T-helper 17 cell (primary cell): ENCODE measurements at places on chromosomes 13 and 19.

DNA sequence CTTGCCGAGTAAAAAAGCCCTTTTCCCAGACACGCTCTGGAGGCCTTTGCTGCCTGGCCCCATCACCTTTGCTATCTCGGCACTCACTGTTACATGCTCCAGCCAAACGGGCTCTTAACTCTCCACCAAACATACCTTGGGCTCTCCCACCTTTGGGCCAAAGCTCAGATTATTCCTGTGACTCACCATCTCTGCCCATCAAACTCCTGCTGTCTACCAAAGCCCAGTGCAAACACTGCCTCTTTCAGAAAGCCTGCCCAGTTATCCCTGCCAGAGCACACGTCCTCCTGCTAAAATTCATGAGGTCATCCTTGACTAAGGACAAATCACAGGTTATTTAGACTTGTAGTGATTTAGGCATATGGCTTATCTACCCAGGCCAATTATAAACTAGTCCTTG is 48.1 kb upstream of the SERPINE3 start:
- peaks cover 5% of the 10 kb centered on the region for H3K36me3 ChIP-seq
- peak overlapping the region; percentile 22 for H3K27ac ChIP-seq
- peaks cover 22% of the 10 kb centered on the region for H3K27me3 ChIP-seq
- no peak for DNase-seq
- no peak overlapping the region for H3K4me3 ChIP-seq

GRCh38 chr19:45040059-45040771 is 1.4 kb downstream of the CLASRP start:
- peak overlapping the region; percentile 97 for H3K27ac ChIP-seq
- peaks cover 33% of the 10 kb centered on the region for H3K4me1 ChIP-seq
- H3K4me3 ChIP-seq, result peak overlapping the region; percentile 100
- no peaks in the 10 kb centered on the region for H3K27me3 ChIP-seq

DNA sequence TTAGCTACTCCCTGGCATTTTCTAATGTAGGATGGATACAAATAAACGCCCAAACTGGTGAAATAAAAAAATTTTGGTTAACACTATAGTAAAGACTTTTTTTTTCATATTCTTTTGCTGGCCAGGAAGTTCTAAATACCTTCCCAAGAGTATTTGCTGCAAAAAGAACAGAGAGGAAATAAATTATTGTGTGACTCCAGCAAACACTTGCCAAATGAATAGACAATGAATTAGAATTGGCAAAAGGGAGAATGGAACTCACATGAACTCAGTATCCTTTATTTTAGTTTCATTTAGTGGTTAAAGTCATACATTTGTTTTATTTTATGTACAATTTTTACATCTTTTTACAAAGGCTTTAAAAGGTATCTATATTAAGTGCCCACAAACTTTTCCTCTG is 58.1 kb downstream of the LACC1 start:
- no peak overlapping the region for H3K4me3 ChIP-seq
- H3K27me3 ChIP-seq, result peaks cover 28% of the 10 kb centered on the region
- H3K36me3 ChIP-seq, result no peaks in the 10 kb centered on the region

DNA sequence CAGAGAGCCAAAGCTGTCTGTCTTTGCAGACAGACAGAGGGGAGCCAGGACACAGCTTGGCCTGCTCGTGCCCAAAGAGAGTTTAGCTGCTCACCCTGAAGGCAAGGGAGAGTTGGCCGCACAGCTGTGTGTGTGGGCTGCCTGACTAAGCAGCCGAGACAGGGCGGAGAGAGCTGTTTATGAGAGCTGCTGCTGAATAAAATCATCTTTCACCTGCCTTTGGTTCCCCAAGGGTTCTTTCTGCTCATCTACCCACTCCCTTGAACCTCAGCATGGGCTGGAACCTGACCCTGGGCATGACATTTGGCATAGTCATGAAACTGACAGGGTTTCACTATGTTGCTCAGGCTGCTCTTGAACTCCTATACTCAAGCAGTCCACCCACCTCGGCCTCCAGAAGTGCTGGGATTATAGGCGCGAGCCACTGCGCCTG is 98.2 kb downstream of the RBM26 start:
- H3K36me3 ChIP-seq, result no peaks in the 10 kb centered on the region
- no peaks in the 10 kb centered on the region for H3K4me1 ChIP-seq
- H3K27me3 ChIP-seq, result peaks cover 6% of the 10 kb centered on the region
- no peak for DNase-seq
- no peak overlapping the region for H3K4me3 ChIP-seq

DNA sequence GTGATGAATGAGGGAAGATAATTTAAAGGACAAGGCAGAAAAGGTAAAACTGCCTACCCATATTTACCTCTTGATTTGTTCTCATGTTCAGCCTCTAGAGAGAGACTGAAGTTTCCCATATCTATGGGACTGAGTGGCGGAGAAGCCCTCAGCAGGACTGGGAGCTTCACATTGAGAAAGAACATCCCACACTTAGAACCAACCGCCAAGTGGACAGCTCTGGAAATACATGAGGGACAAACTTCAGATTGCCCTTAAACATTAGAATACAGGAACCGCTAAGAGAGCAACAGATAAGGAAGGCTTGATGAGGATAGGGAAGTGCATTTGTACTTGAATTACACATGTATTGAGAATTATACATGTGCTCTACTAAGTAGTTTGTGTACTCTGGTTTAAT is 316.0 kb upstream of the MIR17HG start:
- no peak overlapping the region for H3K4me3 ChIP-seq
- no peaks in the 10 kb centered on the region for H3K4me1 ChIP-seq
- H3K27ac ChIP-seq, result no peak overlapping the region
- no peaks in the 10 kb centered on the region for H3K27me3 ChIP-seq
- DNase-seq, result no peak
- H3K36me3 ChIP-seq, result no peaks in the 10 kb centered on the region

DNA sequence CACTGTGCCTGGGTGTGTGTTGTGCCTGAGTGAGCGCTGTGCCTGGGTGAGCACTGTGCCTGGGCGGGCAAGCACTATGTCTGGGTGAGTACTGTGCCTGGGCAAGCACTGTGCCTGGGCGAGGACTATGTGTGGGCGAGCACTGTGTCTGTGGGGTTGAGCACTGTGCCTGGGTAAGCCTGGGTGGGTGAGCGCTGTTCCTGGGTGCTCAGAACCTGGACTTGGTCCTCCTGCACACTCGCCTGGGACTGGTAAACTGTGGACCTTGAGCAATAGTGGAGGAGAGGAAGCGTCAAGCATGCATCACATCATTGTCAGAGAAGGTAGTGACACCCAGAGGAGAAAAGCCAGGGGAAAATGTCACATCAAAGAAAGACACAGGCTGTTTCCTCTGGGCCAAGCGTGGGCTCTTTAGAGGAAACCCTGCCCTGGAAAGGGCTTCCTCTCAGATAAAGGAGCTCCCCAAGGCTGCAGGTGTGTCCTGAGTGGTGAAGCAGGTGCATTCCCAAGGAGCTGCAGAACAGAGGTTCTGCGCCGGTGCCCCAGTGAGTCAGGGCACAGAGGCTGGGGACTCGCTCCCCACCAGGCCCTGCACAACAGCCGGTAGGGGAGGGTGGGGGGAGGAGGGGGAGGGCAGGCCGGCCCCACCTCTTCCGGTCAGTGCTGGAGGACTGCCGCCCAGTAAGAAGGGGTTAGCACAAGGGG is 141.2 kb downstream of the TEX29 start:
- peaks cover 48% of the 10 kb centered on the region for H3K27me3 ChIP-seq
- no peak overlapping the region for H3K27ac ChIP-seq
- DNase-seq, result no peak
- no peaks in the 10 kb centered on the region for H3K4me1 ChIP-seq
- H3K4me3 ChIP-seq, result no peak overlapping the region
